ENCODE measurements at places on chromosomes 5 and 9. TPM values are rescaled to one million over a fixed set of nuclear protein-coding genes. Genes with fewer than 3 reads are reported as not detected.

DNA sequence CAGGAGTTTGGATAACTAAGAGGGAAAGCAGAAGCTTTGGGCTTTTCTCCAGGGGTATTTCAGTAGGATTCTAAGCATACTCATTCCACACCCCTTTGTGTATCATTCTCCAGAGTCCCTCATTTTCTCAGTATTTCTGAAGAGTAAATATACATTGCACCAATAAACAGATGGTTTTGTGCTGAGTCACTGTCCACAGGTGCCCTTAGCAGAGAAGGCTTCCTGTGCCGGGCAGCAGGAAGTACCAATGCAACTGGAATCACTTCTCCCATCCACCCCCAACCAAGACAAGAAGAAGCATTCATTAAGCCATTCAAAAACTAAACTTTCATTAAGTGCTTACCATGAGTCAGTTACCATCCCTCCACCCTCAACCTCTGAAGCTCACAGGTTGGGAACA lies 3.6 kb upstream of the CCNJL start:
- DNase-seq = no peak

DNA sequence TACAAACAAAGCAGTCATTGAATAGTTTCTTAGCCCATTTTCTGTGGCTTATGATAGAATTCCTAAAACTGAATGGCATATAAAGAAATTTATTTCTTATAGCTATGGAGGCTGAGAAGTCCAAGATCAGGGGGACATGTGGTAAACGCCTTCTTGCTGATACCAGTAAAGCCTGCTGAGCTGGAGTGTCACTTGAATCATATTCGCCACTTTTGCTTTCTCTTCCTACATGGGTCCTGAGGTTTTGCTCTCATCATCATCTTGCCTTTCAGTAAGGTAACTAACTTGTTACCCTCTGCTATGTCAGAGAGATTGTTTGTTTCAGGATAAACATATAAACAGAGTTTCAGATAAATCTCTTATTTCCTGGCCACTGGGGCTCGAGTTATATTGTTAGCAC lies 203.3 kb upstream of the DMRT1 start:
- DNase-seq = no peak

DNA sequence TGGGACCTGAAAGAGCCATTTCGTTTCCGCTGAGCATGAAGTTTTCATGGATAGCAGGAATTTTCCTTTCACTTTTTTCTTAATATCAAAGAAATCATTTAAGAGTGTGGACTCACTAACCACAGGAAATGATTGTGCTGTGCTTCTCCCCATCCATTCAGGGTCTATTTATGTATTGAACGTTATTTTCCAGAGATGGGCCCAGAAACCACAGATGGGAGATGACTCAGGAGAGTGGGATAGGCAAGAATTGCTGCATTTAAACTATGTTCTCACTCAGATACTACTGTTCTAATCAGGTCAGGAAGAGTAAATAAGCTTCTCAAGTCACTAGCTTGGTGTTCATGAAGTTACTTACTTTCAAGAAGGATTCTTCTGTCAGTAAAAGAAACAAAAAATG lies 763.8 kb downstream of the DTWD2 start:
- no peak for DNase-seq

- no peak for DNase-seq
Measured at GRCh38 chr5:136236479-136237083, 43.6 kb upstream of the SMIM32 start.

DNA sequence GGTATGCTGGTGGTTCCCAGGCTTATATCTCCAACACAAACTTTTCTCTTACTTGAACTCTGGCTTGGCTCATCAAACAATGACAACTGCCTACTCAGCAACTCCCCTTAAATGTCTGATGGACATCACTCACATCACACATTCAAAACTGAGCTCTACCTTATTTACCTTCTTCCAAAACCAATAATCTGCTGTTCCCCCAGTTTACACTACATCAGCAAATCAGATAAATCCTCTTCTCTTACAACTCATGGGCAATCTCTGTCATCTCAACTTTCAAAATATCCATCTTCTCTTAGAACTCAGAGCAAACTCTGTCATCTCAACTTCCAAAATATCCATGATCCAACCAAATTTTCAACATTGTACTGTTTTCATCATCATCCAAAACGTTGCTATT lies 2347.9 kb upstream of the ACO1 start:
- no peak for DNase-seq

DNA sequence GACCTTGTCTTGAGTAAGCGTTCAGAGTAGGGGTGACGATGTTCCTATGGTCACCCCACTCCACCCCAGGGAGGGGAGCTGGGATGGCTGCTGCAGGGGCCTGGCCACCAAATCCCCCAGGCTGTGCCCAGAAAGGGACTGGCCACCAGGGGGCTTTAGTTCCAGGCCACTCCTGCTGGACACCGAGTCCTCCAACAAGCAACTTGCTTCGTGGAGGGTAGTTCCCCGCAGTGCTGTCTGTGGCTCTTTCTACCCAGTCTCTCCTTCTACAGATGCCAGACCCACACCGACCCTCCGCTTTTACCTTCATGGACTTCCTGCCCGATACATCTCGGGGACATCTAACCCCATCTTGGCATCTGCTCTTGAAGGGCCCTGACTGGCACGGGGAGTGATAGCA lies 35.7 kb upstream of the GABRP start:
- DNase-seq = no peak

DNA sequence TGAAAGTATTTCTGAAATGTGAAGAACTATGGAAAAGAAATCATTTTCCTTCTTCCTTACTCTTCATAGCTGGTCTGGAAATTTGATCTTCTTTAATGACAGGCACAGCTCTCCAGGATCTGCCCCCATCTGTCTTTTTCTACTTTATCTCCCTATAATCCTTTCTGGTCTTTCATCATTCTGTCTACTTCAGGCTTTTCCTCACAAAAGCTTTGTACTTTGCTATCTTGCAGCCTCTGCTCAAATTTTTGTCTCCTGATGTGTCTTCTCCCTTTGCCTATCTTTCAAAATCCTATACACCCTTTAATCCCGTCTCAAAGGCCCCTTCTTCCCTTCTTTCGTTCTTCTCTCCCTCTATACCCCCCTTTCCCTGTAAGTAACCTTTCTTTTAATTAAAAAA lies 114.9 kb upstream of the ATP10B start:
- DNase-seq = no peak

GRCh38 chr9:14399756-14400657 lies 86.1 kb upstream of the NFIB start:
- DNase-seq = no peak

- no peak for DNase-seq
Measured at GRCh38 chr9:121055642-121056143, 5.6 kb upstream of the C5 start.

DNA sequence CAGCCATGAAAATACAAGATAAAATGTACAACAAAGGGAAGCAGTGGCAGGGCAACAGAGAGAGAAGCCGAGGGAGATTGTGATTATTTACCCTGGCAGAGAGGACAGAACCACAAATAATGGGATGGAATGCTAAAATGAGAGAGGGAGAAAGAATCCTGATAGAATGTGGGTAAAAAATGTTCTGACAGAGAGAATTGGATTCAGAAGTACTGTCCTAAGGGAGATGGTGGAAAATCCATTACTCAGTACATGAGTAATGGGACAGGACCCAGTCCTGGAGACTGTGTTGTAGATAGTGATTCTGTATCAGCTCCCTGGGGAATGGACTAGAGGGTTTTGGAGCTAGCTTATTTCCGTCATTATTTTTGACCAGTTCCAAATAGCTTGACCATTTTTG lies 831.5 kb downstream of the MAT2B start:
- no peak for DNase-seq

Gene PDE8B
- 4.7 TPM for polyA plus RNA-seq

Gene ADRB2
- 0.11 TPM for polyA plus RNA-seq

Gene C5orf52
- polyA plus RNA-seq = not detected

All from renal cortex interstitium (tissue), 15 donors.